ENCODE measurements at places on chromosomes 3 and 15. TPM values are rescaled to one million over a fixed set of nuclear protein-coding genes. Genes with fewer than 3 reads are reported as not detected.

Gene SLC6A20
- polyA plus RNA-seq = not detected

Gene LRRC28
- polyA plus RNA-seq = 18.4 TPM

Gene ETFA
- polyA plus RNA-seq = 147 TPM

- no peak for DNase-seq
These were observed 142.0 kb upstream of the SLCO3A1 start for GRCh38 chr15:91711384-91712033.

Gene TRPC1
- 5.1 TPM for polyA plus RNA-seq

Gene IGSF11
- not detected for polyA plus RNA-seq

DNA sequence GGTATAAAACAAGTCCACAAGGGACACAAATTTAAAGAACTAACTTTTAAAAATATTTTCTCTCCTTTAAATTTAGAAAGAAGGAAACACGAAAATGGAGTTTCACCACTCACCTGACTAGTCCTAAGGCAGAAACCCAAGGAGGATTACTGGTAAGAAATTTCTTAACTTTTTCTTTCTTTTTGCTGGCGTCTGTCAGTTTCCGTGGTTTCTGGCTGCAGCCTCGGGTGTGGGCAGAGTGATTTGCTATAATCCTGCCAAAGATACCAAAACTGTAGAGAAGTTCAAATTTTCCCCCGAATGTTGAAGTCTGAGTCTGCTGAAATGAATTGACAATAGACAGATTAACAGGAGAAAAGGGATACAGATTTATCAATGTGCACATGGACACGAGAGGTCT lies 843.6 kb upstream of the ALCAM start:
- DNase-seq = no peak

GRCh38 chr3:50876947-50877346 lies 202.2 kb downstream of the DOCK3 start:
- DNase-seq = peak; percentile 7

Gene KY
- 0.39 TPM for polyA plus RNA-seq

Data from GM23248 (cell line).